Effector memory CD4-positive, alpha-beta T cell (primary cell): ENCODE measurements at places on chromosomes 7 and 10.

GRCh38 chr7:25358926-25359325, 130.6 kb upstream of the NPVF start:
- no peak for DNase-seq

DNA sequence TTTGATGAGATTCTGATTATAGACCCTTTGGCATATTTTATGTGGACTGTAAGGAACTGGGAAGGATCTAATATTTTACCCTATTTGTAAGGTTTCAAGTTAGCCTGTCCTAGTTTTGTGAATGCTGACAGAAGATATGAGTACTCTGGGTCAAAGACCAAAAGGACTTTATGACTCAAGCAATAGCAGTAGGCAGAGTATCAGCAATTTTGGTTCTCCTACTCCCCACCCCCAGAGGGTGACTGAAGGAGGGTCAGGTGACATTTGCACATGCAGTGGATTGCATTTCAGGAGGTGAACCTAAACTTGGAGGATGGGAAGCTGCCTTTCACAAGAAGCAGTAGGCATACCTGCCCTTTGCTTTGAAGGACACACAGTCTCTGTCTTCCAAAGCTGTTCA, 84.0 kb upstream of the KLF6 start:
- no peak for DNase-seq

DNA sequence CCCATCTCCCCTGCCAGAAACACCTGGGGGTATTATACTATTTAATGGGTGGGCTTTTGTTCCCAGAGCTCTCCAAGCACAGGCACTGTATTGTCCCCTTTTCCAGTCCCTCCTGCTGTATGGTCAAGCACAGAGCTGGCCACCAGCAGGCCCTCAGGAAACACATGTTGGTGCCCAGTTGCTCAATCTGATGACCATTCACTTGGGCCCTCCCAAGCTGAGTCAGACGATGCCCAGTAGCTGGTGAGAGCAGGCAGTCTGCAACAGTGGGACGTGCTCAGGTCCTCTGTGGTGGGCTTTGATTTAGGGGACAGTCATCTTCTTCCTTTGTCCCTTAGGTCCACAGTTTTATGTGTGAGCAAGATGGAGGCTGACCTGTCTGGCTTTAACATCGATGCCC, 11.8 kb downstream of the SFXN2 start:
- DNase-seq: no peak

GRCh38 chr7:7920481-7920880, 48.1 kb upstream of the GLCCI1 start:
- DNase-seq: no peak

DNA sequence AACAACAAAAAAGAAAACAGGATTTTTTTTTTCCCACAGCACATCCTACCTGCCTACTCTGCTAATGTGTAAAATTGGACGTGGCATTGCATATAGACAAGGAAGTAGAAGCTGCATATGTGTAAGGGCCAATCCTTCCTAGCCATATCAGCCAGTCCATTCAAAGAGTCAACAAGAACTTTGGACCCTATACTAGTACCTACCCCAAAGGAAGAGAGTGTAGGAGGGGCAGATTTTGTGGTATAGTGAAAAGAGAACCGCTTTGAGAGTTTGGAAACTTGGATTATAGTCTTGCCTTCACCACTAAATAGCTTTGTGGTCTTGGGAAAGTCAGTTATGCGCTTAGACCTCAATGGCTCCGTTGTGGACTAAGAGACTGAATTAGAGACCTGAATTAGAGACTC, 12.1 kb upstream of the MCU start:
- no peak for DNase-seq
